NCI-H1092 (cell line): ENCODE measurements at places on chromosomes 7 and 10.

DNA sequence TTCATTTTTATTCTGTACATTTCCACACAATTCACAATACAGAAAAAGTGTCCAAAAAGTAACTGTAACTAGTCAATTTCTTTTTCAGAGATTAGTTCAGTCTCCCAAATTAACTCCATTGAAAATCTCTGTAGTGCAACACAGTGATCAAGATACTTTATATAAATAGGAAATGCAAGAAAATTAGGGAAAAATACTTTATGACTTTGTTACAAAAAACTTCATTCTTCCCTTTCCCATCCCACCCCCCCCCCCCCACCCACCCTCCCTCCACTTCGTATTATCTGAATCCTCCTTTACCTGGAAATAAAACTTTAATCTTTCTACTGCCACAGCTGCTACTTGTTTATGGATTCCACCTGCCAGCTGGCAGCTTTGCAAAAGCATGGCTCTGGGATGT lies 37.5 kb upstream of the PTN start:
- no peak for DNase-seq

GRCh38 chr10:94607111-94607510 lies 61.5 kb downstream of the HELLS start:
- no peak for DNase-seq

GRCh38 chr7:80869821-80870751 lies 48.8 kb downstream of the SEMA3C start:
- no peak for DNase-seq

GRCh38 chr10:101493782-101494281 lies 94.2 kb downstream of the POLL start:
- no peak for DNase-seq

DNA sequence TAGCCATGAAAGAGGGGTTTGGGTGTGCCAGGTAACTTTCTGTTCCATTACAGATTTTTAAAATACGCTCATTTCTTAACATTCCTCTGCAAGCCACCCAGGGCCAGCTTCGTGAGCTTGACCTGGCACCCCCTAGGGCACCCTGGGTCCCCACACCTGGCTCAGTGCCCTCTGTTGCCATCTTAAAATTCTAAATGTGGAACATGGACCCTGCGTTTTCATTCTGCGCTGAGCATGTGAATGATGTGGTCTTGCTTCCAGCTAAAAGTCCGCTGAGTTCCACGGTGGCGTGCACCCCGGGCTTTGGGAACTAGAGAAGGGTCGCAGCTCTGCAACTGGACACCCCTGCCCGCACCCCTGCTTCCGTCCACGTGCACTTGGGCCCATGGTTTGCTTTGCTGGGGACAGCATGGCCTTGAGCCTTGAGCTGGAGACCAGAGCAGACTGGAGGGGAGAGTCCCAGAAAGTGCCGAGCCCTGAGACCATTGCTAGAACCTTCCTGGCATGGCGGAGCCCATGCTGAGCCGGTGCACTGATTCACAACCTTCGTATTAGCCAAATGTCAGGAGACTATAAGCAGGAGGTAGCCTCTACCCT lies 91.1 kb downstream of the RGS10 start:
- no peak for DNase-seq

GRCh38 chr10:33335801-33336581 lies 1.5 kb upstream of the NRP1 start:
- peak; percentile 26 for DNase-seq

DNA sequence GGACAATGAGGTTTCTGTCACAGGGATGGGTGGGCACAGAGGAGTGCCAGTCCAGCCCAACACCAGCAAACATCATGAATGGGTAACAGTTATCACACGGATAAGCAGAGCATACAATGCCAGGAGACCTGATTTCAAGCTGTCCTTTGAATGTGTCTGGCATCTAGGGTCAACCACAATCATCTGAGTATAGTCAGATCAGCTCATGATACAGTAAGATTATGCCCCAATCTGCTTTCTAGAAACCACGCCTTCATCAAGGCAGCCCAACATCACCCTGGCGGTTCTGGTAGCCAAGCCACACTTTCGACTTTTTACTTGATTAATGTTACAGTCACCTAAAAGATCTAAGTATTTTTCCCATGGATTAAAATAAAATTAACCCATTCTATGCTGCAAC lies 10.5 kb downstream of the FAM171A1 start:
- DNase-seq: no peak

DNA sequence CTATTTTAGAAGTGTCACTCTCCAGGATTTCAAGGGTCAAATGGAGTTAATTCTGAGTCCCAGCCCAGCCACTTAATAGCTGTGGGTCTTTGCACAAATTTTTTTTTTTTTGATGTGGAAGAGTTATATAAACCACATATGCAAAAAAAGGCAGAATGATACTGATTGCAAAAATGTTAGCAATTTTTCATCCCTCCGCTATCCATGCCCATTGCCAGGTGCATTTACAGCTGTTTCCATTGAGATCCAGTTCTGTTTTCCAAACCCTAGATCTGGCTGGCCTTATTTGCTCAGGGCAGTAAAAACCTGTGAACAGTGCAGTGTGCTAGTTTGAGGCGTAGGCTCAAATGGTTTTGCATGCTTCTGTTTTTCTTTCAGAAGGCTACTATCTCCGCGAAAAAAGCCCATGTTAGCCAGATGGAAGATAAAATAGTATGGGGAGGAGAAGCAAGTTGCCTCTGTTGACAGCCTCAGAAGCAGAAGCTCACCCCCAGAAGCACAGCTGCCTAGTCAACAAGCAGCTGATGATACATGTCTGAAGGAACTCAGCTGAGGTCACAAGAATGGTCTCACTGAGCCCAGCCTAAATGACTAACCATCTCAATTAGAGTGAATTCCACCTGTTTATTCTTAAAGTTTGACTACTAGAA lies 997 bp upstream of the ZNF138 start:
- no peak for DNase-seq

GRCh38 chr7:117803476-117803875 lies 69.8 kb downstream of the CTTNBP2 start:
- no peak for DNase-seq

DNA sequence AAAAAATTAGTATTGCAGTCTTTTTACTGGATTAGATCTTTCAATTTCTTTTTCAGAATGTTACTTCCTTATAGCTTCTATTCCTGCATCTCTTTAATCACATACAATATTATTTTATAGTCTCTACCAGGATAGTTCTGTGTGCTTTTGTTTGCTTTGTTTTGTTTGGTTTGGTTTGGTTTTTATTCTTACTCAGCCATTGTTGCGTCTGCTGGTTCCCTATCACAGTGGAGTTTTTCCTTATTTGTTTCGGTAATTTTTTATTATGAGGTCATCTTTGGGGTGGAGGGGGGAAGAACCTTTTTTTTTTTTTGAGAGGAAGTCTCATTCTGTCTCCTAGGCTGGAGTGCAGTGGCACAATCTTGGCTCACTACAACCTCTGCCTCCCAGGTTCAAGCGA lies 9.0 kb upstream of the BAIAP2L1 start:
- no peak for DNase-seq

DNA sequence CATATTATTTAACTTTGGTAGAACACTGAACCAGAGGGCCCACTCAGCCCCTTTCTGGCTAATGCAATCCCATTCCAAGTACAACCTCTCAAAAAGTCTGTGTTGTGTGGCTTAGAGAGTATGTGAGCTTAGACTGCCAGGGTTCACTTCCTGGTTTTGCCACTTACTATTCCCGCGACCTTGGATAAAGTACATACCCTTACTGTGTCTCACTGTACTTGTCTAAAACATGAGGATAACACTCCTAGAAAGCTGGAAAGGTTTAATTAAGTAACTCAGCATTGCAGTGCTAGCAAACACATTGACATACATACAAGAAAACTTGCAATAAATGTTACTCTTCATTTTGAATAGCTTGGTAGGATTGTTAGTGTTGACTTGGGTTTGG lies 215.8 kb downstream of the CHCHD3 start:
- DNase-seq: no peak

DNA sequence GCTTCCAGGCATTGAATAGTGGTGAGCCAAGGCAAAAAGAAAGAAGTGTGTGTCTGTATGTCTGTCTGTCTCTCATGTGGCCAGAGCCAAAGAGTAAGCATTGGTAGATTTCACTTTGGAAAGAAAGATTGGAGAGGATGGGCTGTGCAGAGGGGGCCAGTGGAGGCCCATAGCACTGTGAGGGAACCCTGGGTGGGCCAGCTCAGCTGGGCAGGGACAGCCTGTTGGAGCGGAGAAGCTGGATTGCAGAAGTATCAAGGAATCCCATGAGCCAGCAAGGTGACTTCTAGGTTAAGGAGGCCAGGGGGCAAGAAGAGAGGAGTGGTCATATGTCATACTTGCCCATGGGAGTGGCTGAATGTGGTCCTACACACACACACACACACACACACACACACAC lies 1.5 kb upstream of the GRID1 start:
- DNase-seq: no peak

- no peak for DNase-seq
Measured at GRCh38 chr7:91847876-91848588, 32.5 kb downstream of the MTERF1 start.

DNA sequence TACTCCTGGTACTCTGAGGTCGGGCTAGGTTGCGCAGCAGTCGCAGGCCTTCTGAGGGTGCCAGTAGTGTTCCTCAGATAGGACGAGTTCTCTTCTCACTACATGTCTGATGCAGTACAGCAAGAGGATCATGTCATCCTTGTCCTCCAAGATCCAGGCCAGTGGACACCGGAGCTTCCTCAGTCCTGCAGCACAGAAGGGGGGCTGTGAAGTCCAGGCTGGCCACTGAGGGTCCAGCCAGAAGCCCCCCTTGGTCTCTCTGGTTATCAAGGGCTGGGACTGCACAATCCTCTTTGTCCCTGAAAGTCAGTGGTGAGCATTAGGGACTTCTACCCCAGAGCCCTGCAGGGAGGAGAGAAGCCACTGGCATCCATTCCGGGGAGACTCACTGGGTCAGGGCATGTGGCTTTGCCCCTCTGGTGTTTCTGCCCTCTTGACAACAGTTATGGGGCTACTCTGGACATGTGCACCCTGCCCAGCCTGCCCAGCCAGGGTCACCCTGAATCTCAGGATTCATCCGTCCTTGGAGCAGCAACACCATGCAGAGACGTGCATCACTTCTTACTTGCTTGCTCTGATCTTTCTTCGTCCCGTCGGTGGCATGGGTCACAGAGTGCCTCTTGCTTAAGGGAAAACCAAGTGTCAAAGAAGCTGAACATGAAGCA lies 125.7 kb downstream of the ADCY1 start:
- DNase-seq: no peak

GRCh38 chr7:13742811-13743210 lies 246.7 kb downstream of the ETV1 start:
- DNase-seq: peak; percentile 28

GRCh38 chr7:155420116-155420515 lies 37.8 kb upstream of the EN2 start:
- no peak for DNase-seq

DNA sequence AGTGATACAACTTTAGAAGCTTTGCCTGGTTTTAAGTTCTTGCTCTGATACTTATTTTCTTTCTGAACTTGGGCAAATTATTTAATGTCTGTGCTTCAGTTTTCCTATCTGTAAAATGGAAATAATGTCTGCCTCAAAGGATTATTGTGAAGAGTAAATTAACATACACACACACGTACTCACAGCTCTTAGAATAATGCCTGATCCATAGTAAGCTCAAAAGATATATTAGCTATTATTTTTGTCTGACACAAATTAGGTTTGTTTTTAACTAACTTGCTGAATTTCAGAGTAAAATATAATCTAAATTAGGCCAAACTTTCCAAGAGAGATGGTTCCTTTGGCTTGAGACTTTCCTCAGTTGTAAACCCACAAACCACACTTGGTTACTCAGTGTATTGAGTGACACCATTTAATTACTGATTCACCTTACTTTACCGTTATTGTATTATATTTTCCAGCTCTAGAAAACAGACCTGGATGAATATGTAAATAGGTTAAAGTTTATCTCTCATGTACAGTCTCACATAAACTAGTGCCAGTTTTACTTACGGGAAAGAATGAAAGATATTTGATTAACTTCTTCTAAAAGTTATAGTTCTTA lies 50.4 kb downstream of the VTI1A start:
- no peak for DNase-seq

GRCh38 chr10:62826273-62826672 lies 10.1 kb upstream of the EGR2 start:
- no peak for DNase-seq

DNA sequence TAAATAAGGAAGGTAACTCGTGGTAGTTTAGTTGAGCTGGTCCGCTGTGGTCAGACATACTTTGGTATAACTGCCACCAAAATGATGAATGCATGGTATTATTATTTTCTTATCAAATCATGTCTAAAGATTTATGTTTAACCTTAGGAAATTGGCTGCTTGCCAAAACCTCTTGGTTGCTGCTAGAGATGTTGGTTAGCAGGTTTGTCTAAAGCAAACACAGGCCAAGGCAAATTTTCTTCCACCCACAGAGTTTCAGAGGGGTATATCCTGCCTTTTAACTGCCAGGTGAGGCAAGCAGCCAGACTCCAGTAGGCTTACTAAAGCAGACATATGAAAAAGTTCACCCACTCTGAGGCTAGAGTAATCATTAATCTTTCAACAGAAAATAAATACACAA lies 101.4 kb downstream of the SEMA3E start:
- DNase-seq: peak; percentile 59

- peak; percentile 58 for DNase-seq
Measured at GRCh38 chr10:92242910-92243671, 47.8 kb downstream of the CPEB3 start.

DNA sequence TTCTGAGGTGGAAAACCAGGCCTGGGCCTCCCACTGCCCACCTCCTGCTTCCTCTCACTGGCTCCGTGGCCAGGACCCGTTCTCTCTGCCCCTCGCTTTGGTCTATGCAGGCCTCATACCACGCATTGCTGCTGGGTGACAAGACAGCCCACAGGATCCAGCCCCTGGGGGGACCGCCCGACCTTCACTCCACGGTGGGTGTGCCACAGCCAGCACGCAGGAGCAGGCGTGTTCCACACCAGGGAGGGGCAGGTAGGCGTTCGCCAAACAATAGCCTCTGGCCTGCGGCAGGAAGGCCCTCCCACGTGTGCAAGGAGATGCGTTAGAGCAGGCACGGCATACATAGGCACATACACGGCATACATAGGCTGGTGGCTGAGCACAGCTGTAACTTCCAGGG lies 233.4 kb downstream of the WDR37 start:
- no peak for DNase-seq

- no peak for DNase-seq
Measured at GRCh38 chr10:48608976-48609375, 4.1 kb upstream of the ARHGAP22 start.

DNA sequence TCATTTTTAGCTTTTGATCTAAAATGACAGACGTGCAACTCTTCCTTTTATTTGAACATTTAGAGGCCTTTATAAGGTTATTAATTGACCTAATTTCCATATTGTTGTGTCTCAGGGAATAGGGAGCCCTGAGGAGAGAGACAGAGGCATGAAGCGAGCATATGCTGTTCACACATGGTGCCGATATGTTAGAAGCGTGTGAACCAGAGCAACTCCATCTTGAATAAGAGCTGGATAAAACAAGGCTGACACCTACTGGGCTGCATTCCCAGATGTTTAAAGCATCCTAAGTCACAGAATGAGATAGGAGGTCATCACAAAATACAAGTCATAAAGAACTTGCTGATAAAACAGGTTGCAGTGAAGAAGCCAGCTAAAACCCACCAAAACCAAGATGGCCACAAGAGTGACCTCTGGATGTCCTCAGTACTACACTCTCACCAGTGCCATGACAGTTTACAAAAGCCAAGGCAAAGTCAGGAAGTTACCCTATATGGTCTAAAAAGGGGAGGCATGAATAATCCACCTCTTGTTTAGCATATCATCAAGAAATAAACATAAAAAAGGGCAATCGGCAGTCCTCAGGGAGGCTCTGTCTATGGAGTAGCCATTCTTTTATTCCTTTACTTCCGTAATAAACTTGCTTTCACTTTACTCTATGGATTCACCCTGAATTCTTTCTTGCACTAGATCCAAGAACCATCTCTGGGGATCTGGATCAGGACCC lies 80.1 kb downstream of the SEC61G start:
- DNase-seq: no peak
